CD4-positive, alpha-beta T cell treated with Interleukin-10 for 1 hour (primary cell): ENCODE measurements at places on chromosomes 4 and X.

DNA sequence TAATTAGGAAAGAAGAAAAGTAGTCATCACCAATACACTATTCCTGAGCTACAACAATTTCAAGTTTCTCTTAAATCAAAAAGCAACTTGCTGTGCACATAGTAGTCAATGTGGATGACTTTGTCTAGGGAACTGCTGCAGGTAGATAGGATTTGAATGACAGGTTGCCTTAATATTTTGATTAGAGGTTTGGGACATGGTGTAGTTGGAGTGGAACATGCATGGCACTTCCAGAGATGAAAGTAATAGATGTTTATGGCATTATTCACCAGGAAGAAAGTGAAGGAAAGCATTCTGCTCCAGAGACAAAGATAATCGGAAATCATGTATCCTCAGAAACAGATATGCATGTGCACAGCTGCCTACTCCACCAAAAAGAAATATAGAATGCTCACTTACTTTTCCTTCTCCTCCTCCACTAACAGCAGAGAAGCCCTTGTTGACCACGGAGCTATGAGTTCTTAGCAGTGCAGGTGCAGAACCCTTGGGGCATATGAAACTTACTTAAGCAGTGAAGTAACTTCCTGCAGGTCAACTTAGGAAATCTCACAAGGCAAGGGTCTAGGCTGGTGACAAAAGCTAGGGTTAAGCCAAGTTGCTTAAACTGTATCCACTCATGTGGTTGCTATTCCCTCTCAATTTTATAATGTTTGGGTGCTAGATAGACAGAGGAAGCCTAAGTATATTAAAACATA lies 390.8 kb downstream of the HNRNPD start:
- no peak for DNase-seq

DNA sequence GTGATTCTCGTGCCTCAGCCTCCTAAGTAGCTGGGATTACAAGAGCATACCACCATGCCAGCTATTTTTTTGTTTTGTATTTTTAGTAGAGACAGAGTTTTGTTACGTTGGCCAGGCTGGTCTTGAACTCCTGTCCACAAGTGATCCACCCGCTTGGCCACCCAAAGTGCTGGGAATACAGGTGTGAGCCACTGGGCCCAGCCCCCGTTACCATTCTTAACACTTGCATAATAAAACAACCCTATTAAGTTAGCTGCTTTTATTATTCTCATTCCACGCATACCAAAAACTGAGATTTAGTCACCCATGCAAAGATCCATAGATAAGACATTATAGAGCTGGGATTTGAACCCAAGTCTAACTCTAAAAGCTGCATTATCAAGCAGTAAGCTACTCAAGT lies 6.0 kb upstream of the TEX13A start:
- no peak for DNase-seq

- no peak for DNase-seq
Measured at GRCh38 chrX:20019672-20020365, 29.0 kb upstream of the BCLAF3 start.

DNA sequence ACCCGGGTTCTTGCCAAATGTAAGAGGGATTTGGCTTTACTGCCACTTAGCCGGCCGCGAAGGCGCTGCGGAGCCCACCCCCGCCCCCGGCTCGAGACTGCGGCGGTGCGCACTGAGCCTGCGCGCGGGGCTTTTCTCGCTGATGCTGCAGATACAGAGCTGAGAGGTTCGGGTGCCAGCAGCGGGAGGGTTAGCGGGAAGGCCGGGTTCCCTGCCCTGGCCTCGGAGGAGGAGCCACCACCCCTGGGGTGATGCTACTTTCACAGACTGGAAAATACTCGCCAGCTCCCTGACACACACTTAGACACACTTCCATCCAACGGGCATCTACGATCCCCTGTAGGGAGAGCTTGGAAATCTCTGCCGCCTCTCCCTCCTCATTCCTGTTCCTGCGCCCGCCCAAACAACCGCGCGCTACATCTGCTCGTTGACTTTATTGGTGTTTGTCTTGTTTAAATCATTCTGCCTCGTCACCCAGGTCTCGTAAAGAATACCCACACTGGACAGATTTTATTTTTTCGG lies 2.1 kb upstream of the PCDH7 start:
- no peak for DNase-seq

- DNase-seq, result no peak
Measured at GRCh38 chrX:17674601-17675000, 62.7 kb upstream of the SCML1 start.

DNA sequence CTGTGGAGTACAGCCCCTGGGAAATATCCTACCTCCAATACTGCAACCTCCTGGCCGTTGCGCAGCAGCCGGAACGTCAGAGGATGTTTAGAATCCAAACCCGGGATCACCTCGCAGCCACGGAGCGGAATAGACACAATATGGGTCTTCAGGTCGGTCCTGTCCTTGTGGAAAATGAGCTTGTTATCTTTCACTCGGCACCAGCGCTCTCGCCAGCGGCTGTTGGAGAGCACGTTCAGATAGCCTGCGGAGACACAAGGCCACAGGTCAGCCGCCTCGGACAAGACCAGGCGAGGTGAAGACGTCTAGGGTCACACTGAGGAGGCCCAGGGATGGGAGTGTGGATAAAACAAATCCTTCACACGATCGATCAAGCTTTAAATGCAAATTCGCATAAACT lies 139.3 kb downstream of the AFAP1 start:
- DNase-seq, result no peak

GRCh38 chr4:6373541-6374410 lies 98.6 kb downstream of the PPP2R2C start:
- no peak for DNase-seq

- no peak for DNase-seq
Measured at GRCh38 chr4:107778784-107779530, 45.8 kb upstream of the SGMS2 start.

DNA sequence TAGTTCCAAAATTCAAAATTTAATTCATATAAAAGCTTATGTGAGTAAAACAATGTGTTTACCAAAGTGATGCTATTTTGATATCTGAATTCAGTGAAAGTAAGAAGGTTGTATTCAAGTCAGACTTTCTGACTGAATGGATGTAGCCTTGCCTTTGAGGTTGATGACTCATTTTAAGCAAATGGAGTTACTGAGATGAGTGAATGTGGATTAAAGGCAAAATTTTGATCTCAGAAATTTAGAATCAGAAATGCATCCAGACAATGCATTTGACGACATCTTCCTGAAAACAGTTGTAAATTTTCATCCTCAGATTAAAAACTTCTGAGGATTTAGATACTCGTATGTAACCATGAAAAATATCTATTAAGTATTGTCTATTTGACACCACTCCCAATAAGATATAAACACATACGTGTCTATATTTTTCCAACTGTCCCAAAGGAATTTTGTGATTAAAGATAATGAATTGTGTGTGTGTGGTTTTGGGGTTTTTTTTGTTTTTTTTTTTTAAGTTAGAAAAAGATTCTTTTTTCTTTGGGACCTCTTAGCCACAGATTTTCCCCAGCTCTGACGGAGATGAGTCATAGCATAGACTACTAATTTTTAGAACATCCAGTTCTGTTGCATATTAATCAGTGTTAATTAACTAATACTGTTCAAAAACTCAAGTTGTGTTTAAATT lies 34.4 kb downstream of the NFKB1 start:
- DNase-seq, result peak; percentile 43

GRCh38 chr4:159937595-159937994 lies 834.7 kb downstream of the RAPGEF2 start:
- no peak for DNase-seq

GRCh38 chr4:20832826-20833225 lies 132.6 kb downstream of the PACRGL start:
- no peak for DNase-seq

GRCh38 chrX:153347530-153347929 lies 13.6 kb downstream of the ZNF275 start:
- no peak for DNase-seq

DNA sequence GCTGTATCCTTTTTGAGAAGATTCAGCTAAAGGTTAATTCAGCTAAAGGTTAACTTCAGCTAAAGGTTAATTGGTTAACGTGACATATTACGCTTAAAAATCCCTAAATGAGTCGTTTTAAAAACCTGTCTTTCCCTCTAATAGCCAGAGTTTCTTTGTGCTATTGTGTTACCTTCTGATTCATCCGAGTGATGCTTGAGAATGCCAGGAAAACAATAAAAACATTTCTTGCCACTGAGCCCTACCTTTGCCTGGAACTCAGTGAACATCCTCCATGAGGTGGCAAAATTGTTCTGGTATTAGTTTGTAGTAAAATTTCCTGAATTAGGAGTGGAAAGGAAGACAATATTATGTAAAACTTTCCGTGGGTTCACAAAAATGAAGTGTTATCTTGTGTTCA lies 13.7 kb upstream of the TMPRSS11E start:
- no peak for DNase-seq

DNA sequence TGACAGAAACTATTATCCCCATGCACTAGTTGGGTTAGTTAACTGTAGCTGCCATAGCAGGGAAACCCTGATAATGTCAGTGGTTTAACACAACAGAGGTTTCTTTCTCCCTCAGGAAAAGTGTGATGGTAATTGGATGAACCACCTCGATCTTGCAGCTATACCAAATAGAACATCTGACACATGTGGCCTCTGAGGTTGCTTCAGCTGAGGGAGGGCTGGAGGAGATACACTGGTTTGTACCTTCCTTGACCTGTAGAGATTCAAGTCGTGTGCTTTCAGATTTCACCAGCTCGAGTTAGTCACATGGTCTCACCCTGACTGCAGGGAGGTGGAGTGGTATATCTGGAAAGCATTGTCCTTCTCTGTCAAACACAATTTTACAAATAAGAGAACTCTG lies 147.2 kb upstream of the SFRP2 start:
- DNase-seq, result no peak

GRCh38 chr4:139556071-139556723 lies at the start of gene SETD7:
SETD7 (minus strand) TSS chr4:139556219; CDS start chr4:139556137, 82 bp downstream.
- DNase-seq, result peak; percentile 59

DNA sequence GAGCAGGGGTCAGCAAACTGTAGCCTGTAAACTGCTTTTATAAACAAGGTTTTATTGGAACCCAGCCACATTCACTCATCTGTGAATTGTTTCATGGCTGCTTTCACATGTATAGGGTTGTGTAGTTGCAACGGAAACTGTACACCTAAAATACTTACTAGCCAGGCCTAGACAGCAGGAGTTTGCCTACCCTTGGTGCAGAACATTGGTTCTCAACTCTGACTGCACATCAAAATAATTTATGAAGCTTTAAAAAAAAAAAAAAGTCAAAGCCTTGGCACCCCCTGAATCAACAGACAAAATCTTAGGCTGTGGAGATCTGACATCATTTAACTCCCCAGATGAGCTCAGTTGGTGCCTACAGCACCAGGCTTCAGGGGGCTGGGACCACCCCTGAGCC lies 27.8 kb downstream of the ADGRA3 start:
- DNase-seq, result no peak

DNA sequence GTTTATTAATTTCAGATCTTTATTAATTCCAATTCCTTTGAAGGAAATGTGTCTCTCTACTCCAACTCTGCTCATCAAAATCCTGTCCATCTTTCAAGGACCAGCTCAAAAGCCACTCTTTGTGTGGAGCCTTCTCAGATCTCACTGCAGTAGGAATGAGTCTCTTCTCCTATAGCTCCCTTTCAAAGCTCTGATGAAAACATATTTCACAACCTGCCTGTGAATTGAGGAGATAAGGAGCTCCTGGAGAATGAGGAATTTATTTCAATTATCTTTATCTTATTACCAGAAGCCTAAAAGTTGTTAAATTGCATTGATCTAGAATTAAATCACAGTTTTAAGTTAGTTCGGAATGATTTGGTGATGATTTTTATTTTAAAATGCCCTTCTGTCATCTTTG lies 92.6 kb upstream of the TRPC3 start:
- DNase-seq, result no peak

DNA sequence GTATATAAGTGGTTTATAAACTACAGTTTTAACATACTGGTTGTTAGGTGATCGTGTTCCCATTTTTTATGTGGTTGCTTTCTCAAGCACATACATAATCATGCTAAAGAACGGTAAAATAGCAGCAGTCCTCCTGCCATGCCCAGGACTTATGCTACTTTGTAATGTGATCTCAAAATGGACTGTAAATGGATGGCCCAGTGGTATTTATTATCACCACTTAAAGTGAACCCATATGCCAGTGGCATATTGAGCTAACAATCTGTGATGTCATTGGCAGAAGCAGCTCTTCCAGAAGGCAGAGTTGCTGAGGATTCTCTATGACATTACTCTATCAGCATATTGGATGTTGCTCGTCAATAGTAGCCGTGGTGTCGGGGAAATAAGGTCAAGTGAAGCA lies 28.6 kb downstream of the ANK2 start:
- DNase-seq, result no peak

GRCh38 chr4:8173492-8174242 lies 15.1 kb upstream of the ABLIM2 start:
- no peak for DNase-seq

- DNase-seq, result no peak
Measured at GRCh38 chr4:36891971-36892370, 352.6 kb upstream of the NWD2 start.

DNA sequence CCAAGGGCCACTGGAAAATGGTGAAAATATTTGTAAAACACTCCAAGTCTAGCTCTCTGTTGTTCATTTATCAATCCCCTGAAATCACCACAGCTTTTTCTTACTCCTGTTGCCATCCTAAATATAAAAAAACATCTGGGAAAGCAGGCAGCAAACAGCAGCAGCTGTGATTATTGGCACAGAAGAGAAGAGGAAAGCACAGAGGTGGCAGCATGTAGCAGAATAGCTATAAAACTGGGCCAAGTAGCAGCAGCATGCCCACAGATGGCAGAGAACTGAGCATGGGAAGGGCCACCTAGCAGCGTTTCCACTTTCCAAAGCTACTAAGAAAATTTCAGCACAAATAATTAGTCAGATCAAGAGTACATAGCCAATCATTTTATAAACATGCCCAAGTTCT lies 307.2 kb downstream of the SLC7A11 start:
- DNase-seq, result no peak

DNA sequence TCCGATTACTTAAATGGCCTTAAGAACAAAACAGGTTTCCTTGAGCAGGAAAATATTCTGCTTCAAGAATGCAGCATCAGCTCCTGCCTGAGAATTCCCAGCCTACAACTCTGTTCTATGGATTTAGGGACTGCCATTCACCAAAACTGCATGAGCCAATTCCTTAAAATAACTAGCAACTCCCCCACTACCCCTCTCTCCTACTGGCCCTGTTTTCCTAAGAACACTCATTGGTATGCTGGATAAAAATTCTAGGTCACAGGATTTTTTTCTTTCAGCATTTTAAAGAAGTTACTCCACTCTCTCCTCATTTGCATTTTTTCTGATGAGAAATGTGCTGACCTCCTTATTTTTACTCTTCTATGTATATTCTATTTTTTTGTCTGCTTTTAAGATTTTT lies 347.1 kb downstream of the IDS start:
- DNase-seq, result no peak

GRCh38 chrX:102650903-102651241 lies 411 bp upstream of the GPRASP1 start:
- DNase-seq, result no peak

GRCh38 chr4:76250962-76251361 lies 559 bp upstream of the FAM47E start:
- DNase-seq, result no peak

GRCh38 chrX:39261446-39262147 lies 460.3 kb downstream of the MID1IP1 start:
- peak; percentile 56 for DNase-seq
